Stimulated activated CD8-positive, alpha-beta memory T cell treated with anti-CD3 and anti-CD28 coated beads, Interleukin-4, amount 100 ng/mL, for 1 hour (primary cell): ENCODE measurements at places on chromosomes 1 and 21.

GRCh38 chr1:172429331-172430127 is 9.0 kb downstream of the C1orf105 start:
- DNase-seq: no peak

DNA sequence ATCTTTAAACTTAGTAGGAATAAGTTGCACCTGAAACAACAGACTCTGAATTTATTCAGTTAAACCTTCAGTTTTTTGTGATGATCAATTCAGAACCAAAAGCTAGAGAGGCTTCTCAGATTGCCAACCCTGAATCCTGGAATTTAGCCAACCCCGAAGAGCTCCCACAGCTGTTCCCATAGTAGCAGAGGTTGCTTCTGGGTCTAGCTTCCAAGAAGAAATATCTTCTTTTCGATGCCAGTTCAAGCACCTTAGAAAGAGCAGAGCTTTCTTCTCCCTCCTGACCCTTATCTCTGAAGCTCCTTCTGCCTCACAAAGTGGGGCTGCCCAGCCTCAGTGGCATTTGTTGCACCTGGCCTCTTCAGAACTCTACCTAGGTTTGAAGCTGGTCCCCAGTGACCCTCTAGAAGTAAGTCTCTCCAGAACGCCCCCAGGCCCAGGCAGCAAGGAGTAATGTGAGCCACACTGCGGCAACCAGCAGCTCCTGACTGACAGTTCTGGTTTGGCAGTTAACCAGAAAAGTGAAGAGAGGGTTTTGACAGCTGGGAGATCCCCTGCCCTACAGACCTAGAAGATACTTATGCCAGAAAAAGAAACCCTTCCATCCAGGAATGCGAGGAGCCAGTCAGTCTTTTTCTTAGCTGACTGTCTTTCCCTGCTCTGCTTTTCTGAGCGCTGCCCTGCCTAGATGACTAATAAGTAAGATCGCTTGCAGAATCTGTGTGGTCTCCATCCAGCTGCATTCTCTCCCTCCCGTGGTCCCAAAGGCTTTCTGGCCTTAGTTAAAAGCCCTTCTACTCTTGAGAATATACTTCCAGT is 165.9 kb downstream of the ADGRL4 start:
- no peak for DNase-seq

DNA sequence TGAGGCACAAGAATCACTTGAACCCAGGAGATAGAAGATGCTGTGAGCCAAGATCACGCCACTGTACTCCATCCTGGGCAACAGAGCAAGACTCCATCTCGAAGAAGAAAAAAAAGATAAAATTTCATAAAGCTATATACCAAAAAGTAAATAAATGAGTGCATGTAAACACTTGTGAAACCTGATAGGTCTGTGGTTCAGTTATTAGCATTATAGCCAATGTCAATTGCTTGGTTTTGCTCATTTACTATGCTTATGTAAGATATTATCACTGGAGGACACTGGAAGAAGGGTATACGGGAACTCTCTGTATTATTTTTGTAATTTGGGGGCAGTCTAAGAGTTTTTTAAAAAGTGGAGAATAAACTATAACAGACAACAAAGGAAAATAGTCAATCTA is 17.7 kb upstream of the TAL1 start:
- DNase-seq: no peak

DNA sequence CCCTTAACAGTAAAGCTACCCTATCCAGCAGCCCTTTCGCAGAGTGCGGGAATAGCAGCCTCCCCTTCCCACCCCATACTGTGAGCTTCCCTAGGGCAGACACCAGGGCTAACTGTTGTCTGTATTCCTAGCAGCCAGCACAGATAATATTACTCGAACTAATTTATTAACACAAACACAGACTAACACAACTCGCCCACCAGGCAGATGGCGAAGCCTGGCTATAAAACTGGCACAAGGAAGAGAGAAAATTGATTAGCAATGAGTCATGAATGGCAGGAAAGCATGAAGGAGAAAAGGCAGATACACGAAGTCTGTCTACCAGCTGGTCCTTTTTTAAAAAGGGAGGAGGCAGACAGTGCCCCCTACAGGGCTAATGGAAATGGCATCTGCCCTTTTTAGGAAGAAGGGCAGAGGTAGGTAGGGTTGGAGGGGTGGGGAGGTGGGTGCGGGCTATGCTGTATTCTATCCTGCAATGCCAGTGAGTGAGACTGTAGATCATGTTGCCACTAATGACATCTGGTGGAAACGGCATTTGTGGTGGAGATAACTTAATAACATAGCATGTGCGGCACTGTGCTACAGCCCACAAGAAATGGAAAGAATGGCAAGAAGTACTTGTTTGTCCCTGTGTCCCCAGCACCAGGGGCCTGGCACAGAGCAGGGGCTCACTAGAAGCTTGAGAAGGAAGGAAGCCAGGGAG is 30.6 kb upstream of the CTPS1 start:
- DNase-seq: peak; percentile 20

GRCh38 chr1:71967670-71968069 is 314.7 kb downstream of the NEGR1 start:
- no peak for DNase-seq

DNA sequence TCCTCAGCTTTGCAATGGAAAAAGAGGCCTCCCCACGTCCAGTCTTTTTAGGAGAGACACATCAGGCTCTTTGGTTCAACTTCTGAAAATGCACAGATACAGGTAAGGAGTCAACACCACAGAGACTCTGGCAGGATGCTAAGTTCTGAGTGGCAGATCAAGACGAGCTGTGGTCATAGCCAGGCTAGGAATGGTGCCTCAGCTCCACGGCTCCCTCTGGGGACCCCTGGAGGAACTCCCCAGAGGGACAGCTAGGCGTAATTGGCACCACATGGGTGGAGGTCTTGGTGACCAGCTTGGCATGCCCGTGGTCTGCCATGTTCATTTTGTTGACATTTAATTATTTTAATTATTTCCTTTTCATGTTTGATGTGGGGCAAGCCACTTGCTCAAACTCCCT is 206.1 kb downstream of the KAZN start:
- DNase-seq: no peak

GRCh38 chr21:28789523-28789922 is 203.2 kb downstream of the LTN1 start:
- no peak for DNase-seq

DNA sequence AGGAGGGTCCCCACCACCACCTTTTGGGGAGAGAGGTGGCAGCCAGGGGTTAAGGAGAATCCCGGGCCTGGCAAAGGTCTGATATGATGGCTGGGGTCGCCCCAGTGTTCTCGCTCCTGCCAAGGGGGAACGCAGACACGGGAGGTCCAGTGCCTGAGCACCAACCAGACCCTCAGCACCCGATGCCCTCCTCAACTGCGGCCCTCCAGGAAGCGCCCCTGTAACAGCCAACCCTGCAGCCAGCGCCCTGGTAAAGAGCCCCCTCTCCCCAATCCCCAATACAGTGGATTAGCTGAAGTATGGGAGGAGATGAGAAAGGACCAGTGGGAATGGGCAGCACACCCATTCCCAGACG is 10.4 kb downstream of the ADAMTSL4 start:
- DNase-seq: no peak

DNA sequence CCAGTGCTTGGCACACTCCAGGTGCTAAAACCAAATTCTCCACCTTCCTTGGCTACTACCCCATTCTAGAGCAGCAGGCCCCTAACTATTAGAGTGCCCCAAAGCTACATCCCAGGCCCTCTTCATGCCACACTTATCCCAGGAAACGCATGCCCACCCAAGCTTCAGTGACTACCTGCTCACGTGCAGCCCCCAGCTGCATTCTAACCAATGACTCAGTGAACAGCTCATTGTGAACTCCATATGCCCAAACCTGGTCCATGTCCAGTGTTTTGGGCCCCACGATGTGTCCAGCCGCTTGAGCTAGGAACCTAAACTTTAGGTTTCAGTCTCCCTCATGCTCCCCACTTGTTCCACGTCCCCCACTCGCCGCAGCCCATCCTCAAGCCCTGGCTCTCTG is 41.5 kb downstream of the NKAIN1 start:
- no peak for DNase-seq

GRCh38 chr1:219460896-219461815 is 151.7 kb downstream of the ZC3H11B start:
- DNase-seq: no peak

DNA sequence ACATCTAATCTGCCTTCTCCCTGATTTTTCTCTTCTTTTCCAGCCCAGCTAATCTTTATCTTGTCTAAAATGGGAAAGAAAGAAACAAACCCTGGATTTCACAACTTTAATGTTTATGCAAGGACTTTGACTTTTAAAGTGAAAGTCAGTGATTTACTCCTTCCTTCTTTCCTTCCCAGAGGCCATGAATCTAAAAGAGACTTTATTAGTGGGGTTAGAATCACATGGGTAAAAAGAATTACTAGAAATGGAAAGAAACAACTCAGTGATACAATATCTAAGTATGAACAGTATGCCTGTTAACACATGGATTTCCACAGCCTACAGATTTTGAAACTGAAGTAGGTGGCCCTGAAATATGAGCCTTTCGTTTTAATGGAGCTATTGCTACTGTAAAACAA is 59.8 kb upstream of the KCNK2 start:
- no peak for DNase-seq

- DNase-seq: no peak
Observed at GRCh38 chr1:234094172-234094571, 189.7 kb downstream of the SLC35F3 start.

DNA sequence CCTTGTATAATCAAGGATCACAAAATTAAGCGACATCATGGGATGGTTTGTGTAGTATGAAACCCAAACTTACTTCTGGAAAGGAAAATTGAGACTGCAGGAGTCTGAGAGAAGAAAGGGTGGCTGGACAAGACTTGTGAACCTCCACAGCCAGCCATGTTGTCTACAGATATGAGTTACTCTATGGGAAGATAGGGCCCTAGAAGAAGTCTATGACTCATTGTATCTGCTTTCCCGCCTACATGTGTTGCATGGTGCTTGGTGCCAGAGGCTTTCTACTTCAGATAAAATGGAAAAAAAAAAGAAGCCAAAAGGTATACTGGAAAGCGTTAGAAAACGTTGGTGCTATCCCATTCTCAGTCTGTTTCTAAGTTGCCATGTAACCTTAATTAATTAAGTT is 18.7 kb upstream of the OR6N2 start:
- no peak for DNase-seq
